ENCODE measurements at places on chromosomes 11 and 22.
A peak's percentile ranks its signal among the peaks of the same experiment; 100 is the strongest.

DNA sequence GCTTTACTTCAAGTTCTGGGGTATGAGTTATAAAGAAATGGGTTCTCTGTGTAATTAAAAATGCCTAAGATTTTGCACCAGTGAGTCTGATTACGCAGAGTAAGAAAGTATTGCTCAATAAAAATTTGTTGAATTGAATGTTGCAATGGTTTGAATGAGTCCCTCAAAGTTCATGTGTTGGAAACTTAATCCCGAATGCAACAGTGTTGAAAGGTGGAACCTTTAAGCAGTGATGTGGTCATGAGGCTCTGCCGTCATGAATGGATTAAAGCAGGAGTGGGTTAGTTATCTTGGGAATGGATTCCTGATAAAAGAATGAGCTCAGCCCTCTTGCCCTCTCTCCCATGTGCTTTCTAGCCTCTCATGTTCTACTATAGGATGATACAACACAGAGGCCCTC is 52.6 kb upstream of the SESN3 start:
- no peak for DNase-seq

DNA sequence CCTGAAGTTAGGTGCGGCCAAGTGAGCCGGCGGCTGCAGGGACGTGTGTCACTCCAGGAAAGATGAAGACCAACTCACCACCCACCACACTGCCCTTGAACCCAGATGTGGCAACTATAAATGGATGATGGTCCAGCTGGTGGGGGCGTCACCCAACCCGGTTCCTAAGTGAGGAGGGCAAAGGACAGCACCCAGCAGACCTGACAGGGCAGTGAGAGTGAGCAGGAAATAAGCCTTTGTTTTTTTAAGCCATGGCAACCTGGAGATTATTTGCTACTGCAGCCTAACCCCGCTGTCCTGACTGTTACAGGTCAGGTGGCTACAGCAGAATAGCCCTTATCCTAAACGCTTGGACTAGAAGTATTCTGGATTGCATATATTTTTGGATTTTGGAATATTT is 228.9 kb downstream of the CTTN start:
- DNase-seq: peak; percentile 64

- DNase-seq: no peak
Observed at GRCh38 chr11:4140067-4140636, 45.6 kb downstream of the RRM1 start.

DNA sequence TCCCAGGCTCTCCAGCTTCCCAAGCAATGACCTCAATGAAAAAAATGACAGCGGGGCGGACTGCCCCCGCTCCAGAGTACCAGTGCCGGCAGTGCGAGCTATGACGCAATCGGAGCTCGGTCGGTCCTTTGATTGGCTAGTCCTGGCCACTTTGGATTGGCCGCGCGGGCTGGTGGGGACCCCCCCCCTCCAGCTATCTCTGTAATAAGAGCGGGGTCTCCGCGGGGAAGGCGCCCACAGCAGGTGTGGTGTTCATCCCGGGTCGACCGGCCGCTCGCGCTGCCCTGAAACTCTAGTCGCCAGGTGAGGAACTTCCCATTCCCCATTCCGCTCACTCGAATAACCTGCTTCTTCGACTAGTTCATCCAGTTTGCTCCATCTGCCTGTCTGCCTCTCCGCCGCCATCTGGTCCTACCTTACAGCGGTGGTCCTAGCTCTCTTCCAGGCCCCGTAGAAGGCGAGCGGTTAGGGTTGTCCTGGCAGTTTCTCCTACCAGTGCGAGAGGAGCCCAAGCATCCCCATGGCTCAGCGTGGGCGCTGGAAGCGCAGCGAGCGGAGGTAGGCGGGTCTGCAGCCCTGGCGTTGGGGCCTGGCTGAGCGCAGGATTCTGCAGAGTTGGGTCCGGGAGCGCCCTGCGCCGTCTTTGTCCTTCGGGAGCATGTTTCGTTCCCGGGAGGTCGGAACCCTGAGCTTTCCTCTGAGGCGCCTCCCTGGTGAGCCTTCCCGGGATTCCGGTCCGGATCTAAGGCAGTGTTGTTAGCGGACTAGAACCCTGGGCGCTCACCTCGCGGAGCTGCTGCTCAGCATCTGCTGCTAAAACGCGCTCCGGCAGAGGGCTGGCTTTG is at the start of gene CALCB:
Gene CALCB (plus strand): TSS at position 233 of the 845 bp plus-strand sequence. CDS start 1,126 bp downstream, outside the sequence.
- DNase-seq: peak; percentile 6

DNA sequence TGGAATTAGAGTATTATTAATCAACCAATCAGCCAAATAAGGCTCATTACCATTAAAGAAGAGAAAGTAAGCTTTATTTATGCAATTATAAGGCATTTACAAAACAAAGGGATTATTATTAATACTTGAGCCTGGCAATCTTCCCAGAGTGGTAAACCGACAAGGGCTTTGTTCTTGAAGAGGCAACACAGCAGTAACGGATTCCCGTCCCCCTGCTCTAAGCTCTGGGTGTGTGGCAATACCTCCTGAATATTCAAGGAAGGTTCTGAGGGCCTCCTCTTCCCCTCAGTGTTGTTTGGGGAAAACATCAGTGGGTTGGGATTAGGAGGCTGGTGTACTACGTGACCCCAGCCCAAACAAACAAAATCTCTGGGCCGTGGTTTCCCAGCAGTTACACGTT is 176.5 kb downstream of the TENM4 start:
- DNase-seq: no peak

GRCh38 chr11:99370549-99371216 is 349.9 kb downstream of the CNTN5 start:
- DNase-seq: no peak

GRCh38 chr22:44893731-44894080 is 116.1 kb downstream of the PHF21B start:
- no peak for DNase-seq

DNA sequence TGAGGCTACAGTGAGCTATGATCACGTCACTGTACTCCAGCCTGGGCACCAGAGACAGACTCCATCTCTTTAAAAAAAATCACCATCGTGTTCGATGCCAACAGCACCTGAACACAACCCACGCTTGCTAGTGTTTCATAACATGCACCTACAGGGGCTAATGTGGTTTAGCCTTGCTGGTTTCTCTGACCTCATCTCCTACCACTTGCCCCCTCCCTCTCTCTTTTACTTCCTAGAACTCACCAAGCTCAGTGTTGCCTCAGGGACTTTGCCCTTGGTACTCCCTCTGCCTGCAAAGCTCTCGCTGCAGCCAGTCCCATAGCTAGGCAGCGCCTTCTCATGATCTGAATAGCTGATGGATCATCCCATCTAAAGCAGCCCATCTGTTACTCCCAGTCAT is 99.8 kb downstream of the FBXO7 start:
- DNase-seq: no peak

- no peak for DNase-seq
Observed at GRCh38 chr11:57072640-57073039, 83.9 kb downstream of the OR5AK2 start.

GRCh38 chr11:18317551-18317950 is 4.4 kb downstream of the HPS5 start:
- no peak for DNase-seq

DNA sequence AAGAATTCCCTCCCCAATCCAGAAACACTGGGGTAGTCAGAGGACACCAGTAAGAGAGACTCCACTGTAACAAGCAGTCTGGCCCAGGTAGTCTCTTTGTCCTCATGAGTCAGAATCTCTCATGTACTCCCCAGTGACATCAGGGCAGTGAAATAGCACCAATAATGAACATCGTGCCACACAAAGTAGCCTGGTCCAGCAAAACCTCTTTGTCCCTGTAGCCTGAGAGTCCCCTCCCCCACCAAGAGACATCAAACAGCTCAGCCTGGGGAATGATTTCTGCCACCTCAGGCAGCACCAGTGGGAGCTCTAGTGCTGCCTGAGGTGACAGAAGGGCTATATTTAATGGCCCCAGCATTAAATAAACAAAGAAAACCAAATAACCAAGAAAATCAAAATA is 88.1 kb downstream of the SBF2 start:
- no peak for DNase-seq

GRCh38 chr22:26215736-26216135 is 46.5 kb downstream of the SEZ6L start:
- DNase-seq: no peak

DNA sequence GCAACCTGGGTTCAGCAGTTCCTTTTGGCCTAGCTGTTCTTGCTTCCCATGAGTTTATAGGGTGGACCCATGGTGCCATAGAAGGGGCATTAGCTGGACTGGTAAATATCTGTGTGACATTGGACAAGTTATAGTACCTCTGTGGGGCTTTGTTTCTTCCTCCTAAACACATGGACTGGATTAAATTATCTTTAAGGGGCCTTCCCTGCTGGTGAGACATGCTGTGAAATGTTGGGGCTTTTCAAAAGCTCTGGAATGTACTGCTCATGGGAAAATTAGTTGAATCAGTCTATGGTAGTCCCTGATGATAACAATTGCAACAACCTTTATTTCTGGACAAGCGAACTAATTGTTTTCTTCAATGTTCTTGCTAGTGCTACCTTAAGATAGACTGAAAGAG is 276.2 kb downstream of the BLID start:
- no peak for DNase-seq

GRCh38 chr11:115219376-115219775 is 284.8 kb downstream of the CADM1 start:
- DNase-seq: no peak

DNA sequence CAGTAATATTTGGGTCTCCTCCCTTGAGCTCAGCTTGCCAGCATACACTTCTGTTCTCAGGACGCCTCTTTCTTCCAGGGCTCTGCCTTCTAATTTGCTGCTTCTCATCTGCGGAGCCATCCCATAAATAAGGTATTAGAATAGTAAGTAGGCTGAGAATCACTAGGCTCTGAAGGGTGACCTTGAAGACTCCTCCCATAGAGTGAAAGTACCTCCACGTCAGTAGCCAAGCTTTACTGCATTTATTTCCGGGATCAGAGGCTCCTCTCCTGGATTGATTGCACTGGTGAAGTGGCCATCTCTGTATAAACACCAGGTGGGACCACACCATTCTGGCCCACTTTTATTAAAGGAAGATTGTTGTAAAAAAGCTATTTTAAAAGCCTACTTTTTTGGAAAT is 315.5 kb downstream of the FAT3 start:
- no peak for DNase-seq

DNA sequence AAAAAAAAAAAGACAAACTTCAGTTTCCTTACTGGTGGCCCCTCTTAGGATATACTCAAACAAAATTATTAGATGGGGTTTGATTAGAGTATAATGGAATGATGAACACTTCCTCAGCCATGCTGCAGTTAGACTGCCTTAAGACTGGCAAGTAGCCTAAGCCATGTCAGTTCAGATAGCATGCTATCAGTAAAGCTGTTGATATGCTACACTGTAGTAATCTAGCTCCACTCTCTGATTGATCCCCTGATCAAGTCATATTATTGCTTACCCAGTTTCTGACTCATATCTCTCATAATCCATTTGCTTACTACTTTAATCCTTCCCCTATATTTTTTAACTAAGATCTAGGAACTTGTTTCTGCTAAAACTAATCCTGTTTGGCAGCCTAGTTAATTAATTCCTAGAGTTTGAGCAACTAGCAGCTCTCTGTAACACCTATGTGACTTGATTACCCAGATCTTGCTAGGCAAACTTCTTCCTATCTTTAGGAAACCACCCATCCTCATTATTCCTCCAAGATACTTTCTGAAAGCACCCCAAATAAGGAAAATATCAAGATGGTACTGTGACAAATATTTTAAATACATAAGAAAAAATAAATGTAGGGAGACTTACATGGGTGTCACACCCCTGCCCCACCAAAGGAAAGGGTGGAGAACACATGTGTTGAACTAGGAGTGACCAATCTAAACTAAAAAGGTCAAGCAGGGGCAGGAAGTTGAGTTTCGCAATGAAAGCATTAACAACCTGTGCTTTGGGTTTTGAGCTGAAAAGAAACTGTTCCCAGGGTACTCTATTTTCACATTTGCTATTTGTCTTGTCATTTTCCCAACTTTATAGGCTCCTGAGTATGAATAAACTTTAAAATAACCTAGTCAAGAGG is 43.2 kb downstream of the PIK3C2A start:
- DNase-seq: peak; percentile 29

GRCh38 chr22:50678218-50678650 is 5.6 kb downstream of the SHANK3 start:
- no peak for DNase-seq

DNA sequence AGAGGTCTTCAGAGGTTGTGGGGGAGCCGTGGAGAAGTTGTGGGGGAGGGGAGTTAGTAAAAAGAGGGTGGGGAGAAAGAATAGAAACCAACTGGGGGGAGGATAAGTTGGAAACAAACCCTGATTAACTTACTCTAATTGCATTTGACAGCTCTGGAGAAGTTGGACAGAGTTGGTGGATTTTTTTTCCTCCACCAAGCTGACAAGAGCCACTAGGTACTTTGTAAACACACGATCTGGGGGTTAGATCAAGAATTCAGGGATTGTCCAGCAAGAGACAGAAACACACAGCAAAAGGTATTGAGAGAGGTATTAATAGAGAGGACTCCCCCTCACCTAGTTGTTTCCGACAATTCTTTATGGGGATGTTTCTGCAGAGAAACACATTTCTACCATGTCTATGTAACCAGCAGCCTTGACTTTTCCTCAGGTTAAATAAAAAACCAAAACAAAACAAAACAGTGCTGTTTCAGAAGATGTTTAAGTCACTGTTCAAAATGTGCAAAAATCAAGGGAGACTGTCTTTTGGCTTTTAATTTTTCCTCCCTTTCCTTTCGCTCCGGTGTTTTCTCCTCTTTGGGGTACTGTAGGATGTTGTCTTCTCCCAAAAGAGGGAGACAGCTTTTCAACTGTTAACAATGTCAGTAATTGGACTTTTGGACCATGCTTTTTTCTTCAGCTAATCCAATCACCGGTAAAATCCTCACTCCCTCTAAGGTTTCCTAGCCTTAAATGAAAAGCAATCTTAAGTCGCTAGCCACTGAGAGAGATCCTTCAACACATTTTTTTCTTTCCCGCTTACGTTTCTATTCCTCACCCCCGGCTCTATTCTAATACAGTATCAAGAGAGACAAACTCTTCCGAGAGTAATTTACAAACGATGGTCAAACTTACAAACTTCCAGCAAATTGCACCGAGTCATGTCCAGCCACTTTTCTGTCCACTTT is 708 bp downstream of the MAML2 start:
- DNase-seq: no peak

- no peak for DNase-seq
Observed at GRCh38 chr11:69366591-69366990, 72.6 kb downstream of the MYEOV start.

DNA sequence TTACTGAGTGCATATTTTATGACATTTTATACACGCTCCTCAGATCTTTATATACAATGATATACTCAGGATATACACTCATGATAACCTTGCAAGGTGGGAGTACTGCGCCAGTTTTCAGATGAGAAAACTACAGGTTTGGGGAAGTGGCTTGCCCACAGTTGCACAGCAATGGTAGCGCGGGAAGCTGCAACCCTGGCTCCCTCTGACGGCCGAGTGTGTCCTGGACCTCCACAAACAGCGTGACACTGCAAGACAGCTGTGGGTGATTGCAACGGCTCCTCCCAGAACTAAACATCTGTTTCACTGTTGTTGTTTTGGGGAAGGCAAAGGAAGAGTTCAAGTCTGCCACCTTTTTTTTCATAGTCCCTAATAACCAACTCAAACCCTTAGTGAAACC is 47.0 kb downstream of the PACSIN2 start:
- DNase-seq: no peak

- no peak for DNase-seq
Observed at GRCh38 chr11:93986716-93987115, 34.4 kb upstream of the HEPHL1 start.
